ENCODE measurements at places on chromosomes 4 and X. TPM values are rescaled to one million over a fixed set of nuclear protein-coding genes. Genes with fewer than 3 reads are reported as not detected.

The UGT2B7 gene
- total RNA-seq = not detected

The P2RY8 gene
- 0.11 TPM for total RNA-seq

DNA sequence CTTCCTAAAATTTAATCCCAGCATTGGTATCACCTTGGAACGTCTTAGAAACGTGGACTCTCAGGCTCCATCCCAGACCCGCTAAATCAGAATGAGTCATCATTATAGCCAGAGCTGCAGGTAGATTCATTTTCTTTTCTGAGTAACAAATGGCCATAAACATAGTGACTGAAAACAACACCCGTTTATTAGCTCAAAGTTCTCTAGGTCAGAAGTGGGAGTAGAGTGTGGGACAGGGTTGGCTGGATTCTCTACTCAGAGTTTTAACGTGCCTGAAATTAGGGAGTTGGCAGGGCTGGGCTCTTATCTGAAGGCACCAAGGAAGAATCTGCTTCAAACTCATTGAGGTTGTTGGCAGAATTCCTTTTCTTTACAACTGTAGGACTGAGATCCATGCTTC lies 101.8 kb upstream of the C1QTNF7 start:
- no peak for DNase-seq

The NAA11 gene
- total RNA-seq = 10.9 TPM

The ANOS1 gene
- not detected for total RNA-seq

- no peak for DNase-seq
Observed at GRCh38 chr4:82584931-82585330, 23.1 kb upstream of the TMEM150C start.

The CNKSR2 gene
- total RNA-seq = 7.5 TPM

The ZMAT1 gene
- 0.36 TPM for total RNA-seq

DNA sequence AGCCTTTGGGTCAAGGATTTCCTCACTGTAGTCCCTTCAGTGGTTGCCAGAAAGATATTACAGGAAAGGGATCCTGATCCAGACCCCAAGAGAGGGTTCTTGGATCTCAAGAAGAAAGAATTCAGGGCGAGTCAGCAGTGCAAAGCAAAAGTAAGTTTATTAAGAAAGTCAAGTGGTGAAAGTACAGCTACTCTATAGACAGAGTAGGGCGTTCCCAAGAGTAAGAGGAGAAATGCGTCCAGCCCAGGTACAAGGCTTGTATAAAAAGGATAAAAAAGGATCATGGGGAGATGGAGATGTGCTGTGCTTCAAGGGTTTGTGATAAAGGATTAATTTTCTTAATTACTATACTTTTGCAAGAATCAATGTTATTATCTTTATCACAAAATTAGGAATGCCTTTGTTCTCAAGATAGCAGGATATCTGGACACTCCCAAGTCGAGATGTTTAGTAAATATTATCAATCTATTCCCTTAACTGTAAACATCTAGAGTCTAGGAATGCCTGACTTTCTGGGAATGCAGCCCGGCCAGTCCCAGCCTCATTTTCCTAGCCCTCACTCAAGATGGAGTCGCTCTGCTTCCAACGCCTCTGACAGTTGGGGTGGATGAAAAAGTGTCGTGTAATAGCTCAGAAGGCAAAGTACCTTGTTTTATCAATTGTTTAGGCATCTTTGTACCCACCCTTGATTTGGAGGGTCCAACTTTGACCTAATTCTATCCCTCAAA lies 360.7 kb downstream of the GPM6A start:
- no peak for DNase-seq

DNA sequence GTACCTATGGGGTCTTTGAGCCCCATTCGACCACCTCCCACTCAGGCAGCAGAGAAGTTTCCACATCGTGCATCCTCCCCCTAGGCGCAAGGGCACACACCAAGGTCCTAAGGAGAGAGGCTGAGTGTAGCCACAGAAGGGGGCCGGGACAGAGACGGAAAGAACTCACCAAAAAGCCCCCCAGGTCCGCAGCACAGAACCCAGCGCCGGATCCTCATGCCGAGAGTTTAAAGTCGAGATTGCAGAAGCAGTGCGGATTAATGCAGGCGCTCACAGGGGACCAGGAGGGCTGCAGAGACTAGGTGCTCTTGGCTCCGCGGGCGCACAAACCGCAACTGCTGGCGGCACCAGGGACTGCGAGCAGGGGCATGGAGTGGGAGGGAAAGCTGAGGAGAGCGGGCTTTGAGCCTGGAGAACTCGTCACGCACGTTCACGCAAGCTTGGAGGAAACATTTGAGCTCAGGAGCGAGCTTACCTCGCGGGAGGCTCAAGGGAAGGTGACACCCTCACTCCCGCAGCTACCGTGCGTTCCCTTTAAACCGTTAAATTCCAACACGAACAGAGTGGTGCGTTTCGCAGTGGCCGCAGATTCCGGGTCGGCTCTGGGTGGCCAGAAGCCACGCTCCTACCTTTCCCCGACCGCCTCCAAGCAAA lies 8.5 kb downstream of the NKX3-2 start:
- no peak for DNase-seq

- peak; percentile 73 for DNase-seq
Observed at GRCh38 chr4:8410641-8411271, 29.8 kb downstream of the ACOX3 start.

DNA sequence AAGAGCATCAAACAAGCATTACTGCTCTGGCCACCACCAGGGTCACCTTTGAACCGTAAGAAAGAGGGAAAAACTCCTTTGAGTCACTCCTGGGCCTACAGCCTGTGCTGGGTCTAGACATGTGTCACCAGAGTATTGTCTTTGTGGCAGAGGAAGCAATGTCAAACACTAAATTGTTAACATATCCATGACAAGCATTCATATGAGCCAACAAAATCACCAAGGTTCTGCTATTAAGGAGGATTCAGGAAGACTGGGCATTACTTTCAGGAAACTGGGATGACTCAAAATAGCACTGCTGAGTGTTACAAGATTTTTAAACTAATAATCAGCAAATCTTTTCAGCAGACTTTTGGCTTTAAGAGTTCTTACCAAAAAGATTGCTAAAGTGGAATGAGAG lies 28.1 kb downstream of the LGI2 start:
- DNase-seq = no peak

DNA sequence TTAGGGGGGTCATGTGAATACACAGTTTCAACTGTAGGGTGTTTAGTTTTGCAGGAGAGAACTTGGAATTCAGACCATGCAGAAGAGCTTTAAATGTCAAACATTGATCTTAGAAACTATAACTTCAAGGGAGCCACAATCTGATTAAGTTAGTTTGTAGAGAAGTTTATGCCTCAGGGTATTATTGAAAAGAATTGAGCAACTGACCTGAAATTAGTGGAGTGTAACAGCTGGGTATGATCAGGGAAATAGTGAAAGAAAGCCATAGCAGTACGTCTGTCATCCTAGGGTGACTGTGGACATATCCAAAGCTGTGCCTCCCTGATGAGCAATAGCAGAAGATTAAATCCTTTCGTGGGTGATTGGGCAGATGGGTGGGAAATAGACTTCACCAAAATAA lies 63.8 kb downstream of the FAM47B start:
- DNase-seq = no peak

- no peak for DNase-seq
Observed at GRCh38 chrX:40449396-40449795, 131.4 kb upstream of the ATP6AP2 start.
